ENCODE measurements at places on chromosomes 6 and 20. TPM values are rescaled to one million over a fixed set of nuclear protein-coding genes. Genes with fewer than 3 reads are reported as not detected.

The KCNQ2 gene
- not detected for total RNA-seq

The ARFGEF3 gene
- total RNA-seq = 10.1 TPM

The ROS1 gene
- total RNA-seq = 1.0 TPM

The MAP7 gene
- total RNA-seq = 28.4 TPM

The RPS10 gene
- 999 TPM for total RNA-seq

The SMPDL3A gene
- total RNA-seq = 192 TPM

The SLC17A3 gene
- total RNA-seq = not detected

The PACSIN1 gene
- 0.41 TPM for total RNA-seq

The LZTS3 gene
- total RNA-seq = 9.9 TPM

The MUCL3 gene
- total RNA-seq = not detected

The SNAI1 gene
- total RNA-seq = 4.5 TPM

The ARFGAP1 gene
- 76.5 TPM for total RNA-seq

The ZSCAN31 gene
- 8.7 TPM for total RNA-seq

DNA sequence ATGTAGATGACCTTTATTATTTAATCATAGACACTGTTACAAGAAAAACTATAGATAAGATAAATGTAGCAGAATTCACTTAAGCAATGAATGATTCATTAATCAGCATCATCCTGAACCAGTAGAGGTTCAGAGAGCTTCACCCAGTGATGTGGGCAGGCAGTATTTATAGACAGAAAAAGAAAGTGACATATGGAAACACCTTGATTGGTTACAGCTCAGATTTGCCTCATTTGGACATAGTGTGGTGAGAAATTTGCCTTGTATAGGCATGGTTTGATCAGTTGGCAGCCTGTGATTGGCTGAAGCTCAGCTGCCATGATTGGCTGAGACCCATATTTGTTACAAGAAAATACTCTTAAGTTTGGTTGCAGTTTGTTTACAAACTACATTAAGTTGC, 4.6 kb downstream of the C6orf58 start:
- no peak for DNase-seq

- peak; percentile 70 for DNase-seq
These were observed 876 bp upstream of the TBPL1 start for GRCh38 chr6:133951881-133952814.

- no peak for DNase-seq
These were observed 95.8 kb upstream of the TAB2 start for GRCh38 chr6:149221774-149222070.

GRCh38 chr20:23878787-23879186, 761 bp downstream of the CST5 start:
- no peak for DNase-seq

GRCh38 chr20:38023181-38024001, 9.9 kb downstream of the TTI1 start:
- DNase-seq = no peak

GRCh38 chr6:151385177-151385576, 6.2 kb downstream of the ZBTB2 start:
- no peak for DNase-seq

DNA sequence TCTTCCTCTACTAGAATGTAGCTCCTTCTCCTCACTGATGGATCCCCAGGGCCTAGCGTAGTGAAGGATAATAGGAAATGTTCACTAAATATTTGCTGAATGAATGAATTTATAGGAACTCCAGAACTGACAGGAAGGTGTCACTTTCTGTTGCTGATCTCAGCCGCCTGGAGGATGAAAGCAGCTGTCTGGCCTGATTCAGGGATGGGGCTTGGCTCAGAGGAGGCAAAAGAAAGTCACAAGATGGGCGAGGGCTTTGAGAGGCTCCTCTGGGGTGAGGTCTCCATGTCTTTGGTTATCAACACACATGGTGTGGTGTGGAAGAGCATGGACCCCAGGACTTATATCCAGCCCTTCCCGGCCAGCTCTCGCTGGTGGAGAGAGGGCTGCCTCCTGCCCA, 11.5 kb upstream of the CCDC167 start:
- DNase-seq = no peak

DNA sequence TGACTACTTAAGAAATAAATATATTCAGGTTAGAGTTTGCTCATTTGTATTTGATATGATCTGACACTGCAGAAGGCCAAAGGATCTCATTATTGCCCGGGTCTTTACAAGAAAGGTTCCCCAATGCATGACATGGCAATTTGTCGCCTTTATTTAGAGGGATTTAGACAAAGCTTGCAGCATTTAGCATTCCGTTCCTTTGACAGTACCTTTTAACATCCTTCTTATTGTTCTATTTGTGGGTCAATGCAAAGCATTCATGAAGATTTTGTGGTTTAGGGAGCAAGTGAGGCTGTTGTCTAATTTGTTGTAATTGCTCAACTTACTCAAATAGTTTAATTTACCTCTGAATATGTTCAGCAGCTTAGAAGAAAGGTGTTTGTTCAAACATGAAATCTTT, 230.8 kb upstream of the FLRT3 start:
- DNase-seq = no peak

GRCh38 chr6:35016502-35017321, 124.4 kb downstream of the TCP11 start:
- no peak for DNase-seq

GRCh38 chr6:2731281-2731909, 19.3 kb downstream of the MYLK4 start:
- DNase-seq = no peak

- DNase-seq = no peak
These were observed 401.2 kb upstream of the SULF2 start for GRCh38 chr20:48186447-48186846.

- DNase-seq = no peak
These were observed 635 bp downstream of the SLC35B3 start for GRCh38 chr6:8434727-8435092.

- DNase-seq = no peak
These were observed 5.4 kb upstream of the RAB44 start for GRCh38 chr6:36692220-36692619.

DNA sequence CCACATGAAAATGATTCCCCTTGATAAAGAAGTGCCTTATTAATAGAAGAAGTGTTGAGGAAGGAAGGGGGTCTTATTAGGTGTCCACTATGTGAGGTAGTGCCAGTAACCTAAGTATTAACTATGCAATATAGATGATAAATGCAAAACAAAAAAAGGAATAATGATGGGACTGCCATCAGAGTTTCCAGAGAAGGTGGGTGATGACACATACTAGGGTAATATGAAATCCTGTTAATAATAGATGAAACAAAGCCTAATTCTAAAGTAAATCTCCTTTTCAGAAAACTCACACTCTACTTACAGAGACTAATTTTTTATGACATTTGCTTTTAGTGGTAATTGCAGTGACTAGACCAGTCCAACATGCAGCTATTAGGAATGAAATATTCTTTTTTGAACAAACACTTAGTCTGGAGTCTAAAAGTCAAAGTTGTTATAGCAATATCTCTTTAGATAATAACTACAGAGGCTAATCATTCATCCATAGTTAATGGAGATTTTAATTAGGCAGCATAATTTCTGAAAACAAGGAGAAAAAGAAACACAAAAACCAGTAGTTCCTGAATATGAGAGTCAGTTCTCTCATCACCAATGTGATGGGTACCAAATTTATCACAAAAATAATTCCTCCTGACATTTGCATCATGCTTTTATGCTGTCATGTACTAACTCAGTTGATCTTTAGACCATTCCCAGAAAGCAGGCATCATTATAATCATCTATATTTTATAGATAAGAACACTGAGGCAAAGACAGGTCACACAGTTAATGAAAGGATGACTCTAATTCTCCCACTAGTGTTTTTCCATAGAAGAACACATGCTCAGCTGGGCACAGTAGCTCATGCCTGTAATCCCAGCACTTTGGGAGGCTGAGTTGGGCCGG, 208.8 kb upstream of the ARG1 start:
- no peak for DNase-seq

GRCh38 chr6:118401325-118401975, 146.6 kb upstream of the PLN start:
- no peak for DNase-seq

DNA sequence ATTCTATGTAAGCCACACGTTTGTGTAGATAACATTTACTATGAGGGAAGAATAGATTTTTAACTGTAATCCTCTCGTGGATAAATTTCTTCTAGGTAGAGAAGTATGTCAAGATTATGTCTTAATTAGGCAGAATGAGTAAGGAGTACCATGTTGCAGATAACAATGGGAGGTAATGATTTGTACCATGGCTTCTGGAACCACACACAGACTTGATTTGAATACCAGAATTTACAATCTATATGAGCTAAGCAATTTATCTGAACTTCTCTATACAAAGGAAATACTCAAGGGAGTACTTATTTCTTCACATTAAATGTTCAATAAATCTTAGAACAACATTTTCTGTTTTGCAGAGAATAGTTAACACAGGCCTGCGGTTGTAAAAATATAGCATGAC, 51.5 kb downstream of the RPS12 start:
- no peak for DNase-seq

DNA sequence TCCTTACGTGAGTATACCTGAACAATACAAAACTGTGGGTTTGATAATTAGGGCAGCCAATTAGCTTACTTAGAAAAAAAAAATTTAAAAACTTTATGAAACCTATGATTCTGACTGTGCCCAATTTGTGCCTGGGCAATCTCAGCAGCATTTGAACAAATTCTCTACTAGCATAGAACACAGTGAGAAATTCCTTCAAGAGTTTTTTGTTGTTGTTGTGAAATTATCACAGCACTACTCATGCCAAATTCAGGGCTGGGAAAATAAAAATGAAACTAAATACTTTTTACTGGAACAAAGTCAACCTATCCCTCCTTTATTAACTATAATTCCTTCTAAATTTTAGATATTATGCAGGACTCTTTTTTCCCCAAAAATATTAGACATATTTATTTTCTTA, 42.9 kb downstream of the POU3F2 start:
- DNase-seq = no peak

DNA sequence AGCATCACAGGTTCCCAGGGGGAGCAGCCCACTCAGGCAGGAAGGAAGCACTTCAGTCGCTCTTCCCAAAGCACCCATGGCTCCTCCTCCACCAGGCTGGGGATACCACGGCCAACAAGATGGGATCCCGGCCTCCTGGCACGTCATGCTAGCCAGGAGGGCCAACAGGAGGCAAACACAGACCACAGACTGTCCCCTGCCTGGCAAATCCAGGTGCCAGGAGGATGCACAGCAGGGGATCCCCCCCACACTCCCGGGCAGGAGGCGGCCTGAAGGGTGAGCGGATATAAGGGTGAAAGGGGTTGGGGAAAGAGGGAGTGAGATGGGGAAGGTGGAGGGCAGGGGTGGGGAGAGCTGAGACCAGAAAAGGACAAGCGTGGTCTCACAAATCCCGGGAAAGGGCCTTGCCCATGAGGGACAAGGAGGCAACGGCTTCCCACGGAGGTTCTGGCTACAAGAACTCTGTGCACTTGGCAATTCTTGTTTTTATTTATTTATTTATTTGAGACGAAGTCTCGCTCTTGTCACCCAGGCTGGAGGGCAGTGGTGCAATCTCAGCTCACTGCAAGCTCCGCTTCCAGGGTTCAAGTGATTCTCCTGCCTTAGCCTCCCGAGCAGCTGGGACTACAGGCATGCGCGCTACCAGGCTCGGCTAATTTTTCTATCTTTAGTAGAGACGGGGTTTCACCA, 7.2 kb downstream of the PXDC1 start:
- DNase-seq = no peak

GRCh38 chr6:143400258-143401067, 50.0 kb downstream of the ADAT2 start:
- DNase-seq = no peak

GRCh38 chr20:36744764-36745191, 1.1 kb downstream of the NDRG3 start:
- no peak for DNase-seq

GRCh38 chr6:7819431-7820015, 91.1 kb downstream of the TXNDC5 start:
- DNase-seq = no peak

GRCh38 chr6:34358389-34358905, 34.0 kb downstream of the NUDT3 start:
- no peak for DNase-seq

DNA sequence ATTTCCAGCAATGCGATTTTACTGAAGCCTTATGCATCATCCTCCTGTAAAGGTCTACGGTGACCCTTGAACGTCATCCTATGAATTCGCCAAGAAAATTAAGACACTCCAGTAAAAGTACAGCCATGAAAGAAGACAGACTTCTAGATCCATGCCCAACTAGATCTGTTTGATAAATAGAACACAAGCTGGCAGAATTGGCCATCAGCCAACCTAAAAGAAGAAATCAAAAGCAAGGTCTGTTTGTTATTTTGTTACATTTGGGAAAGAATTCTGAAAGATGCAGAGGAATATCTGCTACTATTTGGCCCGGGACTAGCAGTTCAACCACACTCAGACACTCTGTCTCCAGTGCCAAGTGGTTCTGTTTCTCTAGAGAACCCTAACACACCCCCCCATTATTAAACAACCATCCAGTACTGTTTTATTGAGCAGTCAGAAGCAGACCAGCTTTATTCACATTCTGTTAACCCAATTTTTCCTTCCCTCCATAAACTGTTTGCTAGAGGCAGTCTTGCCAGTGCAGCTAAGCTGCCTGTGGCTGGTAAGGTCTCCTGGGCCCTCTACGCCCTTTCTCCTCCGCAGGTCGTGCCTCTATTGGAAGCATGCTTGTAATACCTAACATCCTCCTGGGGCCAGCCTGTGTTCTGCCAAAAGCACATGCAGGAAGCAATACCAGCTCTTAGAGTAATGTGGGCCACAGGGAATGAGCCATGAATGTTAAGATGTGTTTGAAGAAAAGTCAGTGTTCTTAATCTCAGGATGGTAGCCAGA, 30.7 kb downstream of the LY86 start:
- DNase-seq = no peak

DNA sequence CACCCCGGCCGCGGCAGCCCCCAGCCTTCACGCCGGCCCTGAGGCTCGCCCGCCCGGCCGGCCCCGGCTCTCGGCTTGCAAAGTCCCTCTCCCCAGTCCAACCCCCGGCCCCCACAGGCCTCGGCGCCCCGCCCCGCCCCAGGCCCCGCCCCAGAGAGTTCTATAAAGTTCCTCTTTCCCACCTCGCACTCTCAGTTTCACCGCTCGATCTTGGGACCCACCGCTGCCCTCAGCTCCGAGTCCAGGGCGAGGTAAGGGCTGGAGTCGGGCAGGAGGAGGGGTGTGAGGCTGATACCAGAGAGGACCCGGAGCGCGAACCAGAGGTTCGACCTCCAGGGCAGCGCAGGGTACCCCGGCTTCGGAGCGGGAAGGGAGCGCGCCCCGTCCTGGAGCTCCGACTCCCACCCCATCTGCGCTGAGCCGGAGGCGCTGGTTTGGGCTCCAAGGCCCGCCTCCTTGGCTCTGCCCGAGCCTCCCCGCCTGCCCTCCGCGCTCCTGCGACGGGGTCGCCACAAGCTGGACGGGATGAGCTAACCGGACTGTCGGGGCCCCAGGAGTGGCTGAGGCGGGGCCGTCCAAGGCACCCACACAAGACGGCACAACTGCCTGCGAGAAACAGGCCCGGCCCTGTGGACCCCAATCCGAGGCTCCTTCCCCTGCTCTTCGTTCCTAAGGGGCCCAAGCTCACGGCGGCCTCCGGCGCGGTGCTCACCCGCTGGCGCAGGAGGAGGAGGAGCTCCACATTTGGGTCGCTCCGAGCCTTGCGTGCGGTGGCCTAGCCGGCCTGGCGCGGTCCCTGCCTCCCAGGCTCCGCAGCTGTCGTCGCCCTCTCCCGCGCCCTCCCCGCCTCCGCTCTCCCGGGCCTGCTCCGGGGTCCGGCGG, at the start of gene IRF4:
TSS of gene IRF4 (plus strand) at position 194 of the 882 bp plus-strand sequence. CDS start 1,401 bp downstream, outside the sequence.
- peak; percentile 59 for DNase-seq
